ENCODE measurements at places on chromosomes 1 and 21. TPM values are rescaled to one million over a fixed set of nuclear protein-coding genes. Genes with fewer than 3 reads are reported as not detected.

GRCh38 chr1:93960641-93961147, 51.5 kb upstream of the GCLM start:
- DNase-seq, result no peak

DNA sequence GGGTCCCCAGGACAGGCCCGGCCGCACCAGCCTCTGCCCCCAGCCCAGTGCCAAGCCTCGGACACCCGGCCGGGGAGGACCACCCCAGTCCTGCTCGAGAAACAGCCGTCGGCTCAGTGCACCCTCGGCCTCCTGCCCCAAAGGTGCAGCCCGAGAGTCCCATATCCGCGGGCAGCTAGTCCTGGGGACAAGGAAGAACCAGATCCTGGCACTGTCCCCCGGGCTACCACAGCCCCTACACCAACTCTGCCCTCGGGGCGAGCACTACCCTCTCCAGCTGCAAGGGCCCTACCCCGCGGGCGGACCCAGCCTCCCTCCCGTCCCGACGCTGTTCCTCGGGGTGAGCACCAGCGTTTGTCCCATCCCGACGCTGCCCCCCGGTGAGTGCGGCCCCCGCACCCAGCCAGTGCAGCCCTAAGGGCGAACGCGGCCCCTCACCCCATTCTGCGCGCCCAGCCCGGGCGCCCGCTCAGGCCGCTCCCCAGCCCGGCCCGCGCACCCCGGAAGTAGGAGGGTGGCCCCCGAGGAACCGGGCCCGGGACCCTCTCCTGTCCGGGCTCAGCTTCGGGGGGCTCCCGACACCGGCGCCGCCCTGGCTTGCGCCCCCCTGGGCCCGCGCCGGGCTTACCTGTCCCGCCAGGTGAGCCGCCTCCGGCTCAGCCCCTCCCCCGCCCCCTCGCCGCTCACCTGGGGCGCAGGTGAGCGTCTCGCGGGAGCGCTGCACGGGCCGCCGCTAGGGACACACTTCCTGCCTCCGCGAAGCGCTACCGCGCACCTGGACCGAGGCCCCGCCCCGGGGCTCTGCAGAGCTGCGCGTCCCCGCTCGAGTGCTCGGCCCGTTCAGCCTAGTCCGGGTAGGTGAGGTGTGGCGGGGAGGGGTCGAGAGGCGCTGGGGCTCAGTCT, at the start of gene KDF1:
TSS of gene KDF1 (minus strand) at position 747 of the 903 bp plus-strand sequence. CDS start 8,088 bp downstream, outside the sequence.
- DNase-seq, result no peak

SLC2A5 gene
- 0.27 TPM for total RNA-seq

- no peak for DNase-seq
These were observed 4.6 kb downstream of the TNFRSF1B start for GRCh38 chr1:12171206-12172041.

CHIT1 gene
- not detected for total RNA-seq

SPOCD1 gene
- 7.3 TPM for total RNA-seq

GRCh38 chr1:241615043-241615974, 24.9 kb downstream of the CHML start:
- DNase-seq, result no peak

- no peak for DNase-seq
These were observed 51.0 kb downstream of the PLPPR4 start for GRCh38 chr1:99315305-99315704.

- no peak for DNase-seq
These were observed 257.1 kb downstream of the DYRK1A start for GRCh38 chr21:37623689-37624088.

DNA sequence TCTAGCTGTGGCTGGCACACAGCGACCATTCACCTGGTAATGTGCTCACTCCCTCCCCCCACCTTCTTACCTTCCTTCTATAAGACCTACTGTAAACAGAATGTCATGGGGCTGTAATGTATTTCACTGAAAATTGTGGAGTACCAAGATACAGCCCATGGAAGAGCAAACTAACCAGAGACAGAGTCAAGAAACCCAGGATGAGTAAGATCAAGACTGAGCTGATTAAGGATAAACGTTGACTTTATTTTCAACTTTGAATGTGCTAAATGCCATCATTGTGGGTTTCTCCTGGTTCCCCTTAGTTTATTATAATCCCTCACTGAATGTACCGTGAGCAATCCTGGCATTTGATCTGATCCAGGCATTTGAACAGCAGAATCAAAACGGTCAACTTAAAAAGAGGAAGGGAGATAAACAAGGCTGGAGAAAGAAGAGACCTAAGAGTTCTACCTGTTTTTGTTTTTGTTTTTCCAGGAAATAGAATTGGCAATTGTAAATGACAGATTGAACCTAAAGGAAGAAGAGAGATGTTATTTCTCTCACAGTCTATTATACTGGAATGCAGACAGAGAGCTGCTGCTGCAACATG, 16.1 kb upstream of the ATP1B1 start:
- no peak for DNase-seq

SLC30A10 gene
- total RNA-seq, result not detected

EXOSC10 gene
- 49.8 TPM for total RNA-seq

PIK3R3 gene
- 36.3 TPM for total RNA-seq

CDC42BPA gene
- 59.1 TPM for total RNA-seq

DNA sequence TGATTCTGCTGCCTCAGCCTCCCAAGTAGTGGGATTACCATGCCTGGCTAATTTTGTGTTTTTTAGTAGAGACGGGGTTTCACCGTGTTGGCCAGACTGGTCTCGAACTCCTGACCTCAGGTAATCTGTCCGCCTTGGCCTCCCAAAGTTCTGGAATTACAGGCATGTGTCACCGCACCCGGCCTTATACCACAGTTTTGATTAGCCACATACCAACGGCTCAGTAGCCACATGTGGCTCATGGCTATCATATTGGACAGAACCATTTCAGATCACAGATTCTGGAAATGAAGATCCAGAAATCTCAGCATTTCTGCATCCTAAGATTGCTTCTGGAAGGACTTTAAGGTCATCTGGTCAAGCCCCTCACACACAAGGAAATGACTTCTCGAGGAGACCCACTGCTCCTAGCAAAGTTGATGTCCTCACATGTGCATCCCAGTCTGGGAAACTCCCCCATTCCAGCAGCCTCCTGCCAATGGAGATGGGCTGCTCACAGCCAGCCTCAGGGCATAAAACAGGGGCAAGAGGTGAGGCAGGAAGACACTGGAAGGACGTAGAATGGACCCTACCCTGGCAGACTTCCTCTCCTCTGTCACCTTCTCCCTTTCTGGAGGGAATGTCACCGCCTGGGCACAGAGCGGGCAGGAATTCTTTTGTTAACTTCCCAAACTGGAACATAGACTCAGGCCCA, 17.5 kb upstream of the CITED4 start:
- no peak for DNase-seq

GRCh38 chr21:32834211-32834915, 62.8 kb upstream of the PAXBP1 start:
- DNase-seq, result no peak

GRCh38 chr1:43405219-43405875, 15.6 kb downstream of the SZT2 start:
- DNase-seq, result no peak

ZSWIM5 gene
- 0.51 TPM for total RNA-seq

KCNQ4 gene
- 3.0 TPM for total RNA-seq

- peak; percentile 63 for DNase-seq
These were observed 17.0 kb downstream of the MX2 start for GRCh38 chr21:41378849-41379248.

DNA sequence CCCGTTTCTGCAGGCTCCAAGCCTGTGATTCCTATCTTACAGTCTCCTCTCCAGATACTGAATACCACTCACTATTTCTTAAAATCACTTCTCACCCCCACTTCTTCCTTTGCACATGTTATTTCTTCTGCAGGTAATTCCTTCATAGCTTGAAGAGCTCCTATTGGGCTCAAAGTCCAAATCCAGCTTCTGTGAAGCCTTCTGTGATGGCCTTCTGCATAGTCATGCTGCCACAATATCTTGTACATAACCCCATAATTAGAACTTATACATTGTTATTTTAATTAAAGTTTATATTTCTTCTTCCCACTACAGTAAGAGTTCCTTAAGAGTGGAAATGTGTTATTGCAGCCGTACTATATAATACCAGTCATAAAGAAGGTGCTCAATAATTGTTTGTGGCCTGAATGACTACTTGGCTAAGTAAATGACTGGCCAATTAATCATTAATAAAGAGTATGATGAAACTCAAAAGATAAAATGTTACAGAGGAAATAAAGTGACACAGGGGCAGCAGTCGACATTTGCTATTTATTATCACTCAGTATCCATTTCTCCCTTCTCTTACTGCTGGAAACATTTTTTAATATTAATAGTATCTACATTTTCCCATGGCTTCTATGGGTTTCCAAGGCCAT, 886.6 kb downstream of the TTLL7 start:
- DNase-seq, result no peak

DNA sequence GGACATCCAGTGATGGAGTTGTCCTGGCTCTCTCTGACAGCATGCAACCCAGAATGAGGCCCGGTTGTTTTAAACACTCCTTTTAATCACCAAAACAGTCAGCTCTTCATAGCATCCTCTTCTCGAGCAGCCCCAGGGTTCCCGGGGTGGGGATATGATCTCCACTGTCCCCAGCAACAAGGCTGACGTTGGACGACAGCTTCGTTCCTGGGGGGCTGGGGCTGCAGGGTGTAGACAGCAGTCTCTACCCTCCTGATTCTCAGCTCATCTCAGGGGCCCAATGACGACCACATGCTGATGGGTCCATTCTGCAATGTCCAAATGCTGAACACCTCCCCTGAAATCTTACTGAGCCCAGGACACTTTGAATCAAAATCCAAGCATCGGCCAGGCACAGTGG, 27.0 kb downstream of the TRIM11 start:
- peak; percentile 50 for DNase-seq

GRCh38 chr1:111334169-111334568, 43.5 kb downstream of the CHIA start:
- DNase-seq, result no peak

TFF2 gene
- not detected for total RNA-seq

EDARADD gene
- 0.40 TPM for total RNA-seq

DNA sequence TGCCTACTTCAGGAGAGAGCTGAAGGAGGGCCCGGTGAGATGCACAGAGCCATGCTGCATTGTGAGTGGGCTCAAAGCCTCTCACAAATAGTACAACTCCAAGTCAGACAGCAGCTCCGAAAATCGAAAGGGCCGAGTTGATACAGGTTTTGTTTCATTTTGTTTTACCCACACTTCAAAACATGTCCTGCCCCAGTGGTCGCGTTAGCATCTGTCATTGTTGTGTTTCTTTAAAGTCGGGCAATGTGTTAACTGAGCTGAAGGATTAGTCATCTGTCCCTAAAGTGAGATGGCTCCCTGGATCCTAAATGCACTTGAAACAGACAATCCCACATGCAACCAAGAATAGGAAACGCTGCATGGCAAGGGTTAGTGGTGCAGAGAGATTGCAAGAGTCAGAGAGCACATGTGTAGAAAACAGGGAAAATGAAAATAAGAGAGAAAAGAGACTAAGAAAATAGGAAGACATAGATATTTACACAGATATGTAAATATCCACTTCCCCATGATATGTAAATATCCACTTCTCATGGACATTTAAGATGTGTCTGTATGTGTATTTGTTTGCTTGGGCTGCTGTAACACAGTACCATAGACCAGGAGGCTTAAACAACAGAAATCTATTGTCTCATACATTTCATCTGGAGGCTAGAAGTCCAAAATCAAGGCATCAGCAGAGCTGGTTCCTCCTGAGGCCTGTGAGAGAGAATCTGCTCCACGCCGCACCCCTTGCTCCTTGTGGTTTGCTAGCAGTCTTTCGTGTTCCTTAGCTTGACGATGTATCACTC, 131.4 kb upstream of the RAB4A start:
- no peak for DNase-seq

DNA sequence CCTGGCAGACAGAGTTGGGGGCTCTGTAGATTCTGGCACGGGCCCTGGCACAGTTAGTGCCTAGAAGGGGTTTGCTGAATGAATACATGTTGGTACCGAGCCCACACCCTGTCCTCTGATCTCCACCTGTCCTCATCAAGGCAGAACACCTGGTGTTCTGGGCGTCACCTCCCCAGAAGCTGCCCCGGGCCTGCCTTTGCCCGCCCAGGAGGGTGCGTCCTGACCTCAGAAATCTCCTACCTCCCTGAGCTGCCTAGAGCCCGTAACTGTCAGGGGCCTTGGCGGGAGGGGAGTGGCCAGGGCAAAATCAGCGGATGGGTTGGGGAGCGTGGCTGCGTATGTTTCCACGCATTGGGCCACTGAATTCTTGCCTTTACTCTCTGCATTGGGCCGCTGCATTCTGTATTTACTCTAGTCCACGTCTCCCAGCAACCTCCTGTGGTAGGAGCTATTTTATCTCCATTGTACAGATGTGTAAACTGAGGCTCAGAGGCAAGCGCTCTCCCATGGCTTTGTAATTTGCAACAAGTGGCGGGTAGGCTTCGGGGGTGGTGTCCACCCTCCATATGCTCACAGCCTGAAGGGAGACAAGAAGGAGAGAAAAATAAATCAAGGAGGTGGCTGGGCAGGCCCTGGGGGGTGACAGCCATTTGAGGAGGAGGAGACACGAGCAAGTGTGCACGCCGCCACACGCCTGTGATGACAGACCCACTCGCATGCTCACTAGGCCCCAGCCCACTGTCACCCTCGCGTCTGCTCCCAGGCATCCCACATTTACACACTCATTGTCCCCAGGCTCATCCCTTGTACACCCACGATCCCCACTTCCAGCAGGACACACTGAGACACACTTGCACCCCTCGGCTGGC, 95.7 kb upstream of the WNT4 start:
- peak; percentile 57 for DNase-seq

DNA sequence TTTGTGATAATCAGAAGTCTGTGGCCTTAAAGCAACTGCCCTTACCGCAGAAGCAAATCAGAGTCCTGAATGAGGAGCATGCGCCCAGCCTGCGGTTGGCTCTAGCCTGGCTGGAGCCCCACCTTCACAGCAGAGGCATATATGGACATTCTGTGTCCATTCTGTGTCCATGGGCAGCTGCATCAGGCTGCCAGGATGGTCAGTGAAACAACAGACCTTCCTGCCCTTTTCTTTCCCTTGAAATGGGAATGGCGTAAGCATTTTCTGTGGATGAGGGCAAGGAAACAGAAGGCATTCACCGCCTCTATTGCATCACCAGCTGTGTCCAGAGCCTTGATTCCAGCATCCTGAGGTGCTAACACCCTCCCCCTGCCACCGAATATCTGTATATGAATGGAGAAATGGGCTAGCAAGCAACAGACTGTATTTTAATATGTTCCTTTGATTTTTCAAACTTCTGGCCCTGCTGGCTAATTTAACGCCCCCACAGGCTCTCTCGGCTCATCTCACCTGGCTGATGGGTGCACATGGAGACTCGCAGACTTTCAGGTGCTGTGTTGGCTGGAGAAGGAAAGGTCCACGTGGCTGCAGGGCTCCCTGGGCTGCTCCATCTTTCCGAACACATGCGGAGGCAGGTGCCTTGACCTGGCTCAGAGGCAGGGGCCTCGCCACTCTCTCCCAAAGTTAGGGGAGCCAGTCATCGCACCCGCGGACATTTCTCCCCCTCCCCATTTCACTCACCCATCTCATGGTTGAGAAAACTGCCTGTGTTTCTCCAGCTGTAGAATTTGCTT, 159.2 kb downstream of the GALNT2 start:
- no peak for DNase-seq

- no peak for DNase-seq
These were observed 3.9 kb upstream of the AIRE start for GRCh38 chr21:44281801-44282200.

GRCh38 chr1:185670187-185670627, 64.0 kb upstream of the HMCN1 start:
- no peak for DNase-seq

PPOX gene
- 21.6 TPM for total RNA-seq

SYT2 gene
- 0.07 TPM for total RNA-seq

GRCh38 chr21:33255404-33255803, 10.8 kb upstream of the IL10RB start:
- DNase-seq, result no peak
